GM12891 (cell line): ENCODE measurements at places on chromosomes 5 and 9.

- no peak for DNase-seq
Observed at GRCh38 chr9:21994556-21995005, at the start of gene CDKN2B-AS1. TSS of gene CDKN2B-AS1 (plus strand) at chr9:21994791.

DNA sequence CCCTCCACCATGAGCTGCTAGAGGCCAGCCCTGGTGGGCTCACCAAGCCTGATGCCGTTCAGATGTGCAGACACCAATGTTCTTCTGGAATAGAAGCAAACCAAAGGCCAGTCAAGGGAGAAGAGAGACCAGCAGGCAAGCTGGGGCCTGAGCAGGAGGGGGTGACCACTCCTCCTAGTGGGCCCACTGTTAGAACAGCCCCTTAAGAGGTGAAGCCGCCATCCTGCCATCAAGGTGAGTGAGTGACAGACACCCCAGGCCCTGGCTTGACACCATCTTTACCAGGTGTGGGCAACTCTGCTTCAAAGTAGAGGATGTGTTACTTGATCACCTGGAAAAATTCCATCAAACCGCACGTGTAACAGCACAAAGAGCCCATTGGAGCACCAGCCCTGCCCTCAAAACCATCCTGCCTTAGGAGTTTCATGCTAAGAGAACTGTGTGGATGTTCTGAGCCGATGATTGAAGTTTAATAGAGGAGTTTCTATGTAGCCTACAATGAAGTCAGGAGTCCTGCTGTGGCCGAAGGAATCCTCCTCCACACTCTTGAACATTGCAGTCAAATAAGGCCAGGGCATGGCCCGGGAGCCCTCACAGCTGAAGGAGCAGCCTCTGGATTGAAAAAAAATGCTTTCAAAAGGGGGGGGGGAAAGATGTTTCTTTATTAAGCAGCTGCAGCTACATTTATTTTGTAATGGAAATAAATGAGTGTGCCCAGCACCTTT is 20.8 kb downstream of the AMBP start:
- no peak for DNase-seq

DNA sequence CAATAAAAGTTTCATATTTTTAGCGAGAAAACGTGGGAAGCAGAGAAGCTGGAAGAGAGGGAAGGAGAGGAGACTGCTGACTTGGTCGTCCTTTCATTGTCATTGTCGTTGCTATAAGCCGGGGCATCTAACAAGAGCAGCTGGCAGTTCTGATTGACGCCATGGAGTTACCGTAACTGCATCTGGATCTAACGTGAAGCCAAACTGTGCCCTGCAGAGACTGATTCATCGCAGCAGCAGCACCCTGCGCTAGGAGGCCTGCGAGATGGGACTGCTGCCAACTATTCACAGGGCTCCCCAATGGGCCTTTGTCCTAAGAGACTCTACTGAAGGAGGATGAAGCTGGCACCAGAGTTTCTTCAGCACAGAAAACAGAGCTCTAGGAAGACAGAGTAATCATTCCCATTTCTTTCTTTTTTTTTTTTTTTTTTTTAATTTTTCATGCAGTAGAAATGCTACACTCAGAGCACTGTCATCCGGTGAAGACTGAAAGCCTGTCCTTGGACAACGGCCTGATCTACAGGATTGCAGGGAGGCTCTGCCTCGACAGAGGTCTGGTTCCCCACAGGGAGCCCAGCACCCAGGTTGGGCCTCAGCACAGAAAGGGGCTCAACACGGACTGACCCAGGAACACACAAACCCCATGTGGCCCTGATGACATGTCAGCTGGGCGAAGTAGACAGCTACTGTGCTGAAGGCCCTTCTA is 47.8 kb downstream of the RETREG1 start:
- DNase-seq, result no peak

DNA sequence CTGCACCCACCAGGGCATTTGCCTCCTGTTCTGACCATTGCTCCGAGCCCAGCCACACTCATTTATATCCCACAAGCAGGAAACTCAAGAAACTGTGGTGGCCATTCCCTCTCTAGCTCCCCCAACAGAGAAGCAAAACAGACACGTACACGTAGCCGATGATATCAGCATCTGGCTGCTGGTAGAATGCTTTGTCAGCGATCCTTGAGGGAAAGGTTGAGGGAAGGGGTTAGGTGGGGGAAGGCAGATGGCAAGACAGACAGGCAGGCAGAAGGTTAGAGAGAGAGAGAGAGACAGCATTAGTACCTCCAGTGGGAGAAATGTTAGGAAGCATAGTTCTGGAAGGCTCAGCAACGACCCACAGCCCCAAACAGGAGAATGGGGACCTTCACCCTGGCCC is 7.8 kb downstream of the HIGD2A start:
- DNase-seq, result no peak

DNA sequence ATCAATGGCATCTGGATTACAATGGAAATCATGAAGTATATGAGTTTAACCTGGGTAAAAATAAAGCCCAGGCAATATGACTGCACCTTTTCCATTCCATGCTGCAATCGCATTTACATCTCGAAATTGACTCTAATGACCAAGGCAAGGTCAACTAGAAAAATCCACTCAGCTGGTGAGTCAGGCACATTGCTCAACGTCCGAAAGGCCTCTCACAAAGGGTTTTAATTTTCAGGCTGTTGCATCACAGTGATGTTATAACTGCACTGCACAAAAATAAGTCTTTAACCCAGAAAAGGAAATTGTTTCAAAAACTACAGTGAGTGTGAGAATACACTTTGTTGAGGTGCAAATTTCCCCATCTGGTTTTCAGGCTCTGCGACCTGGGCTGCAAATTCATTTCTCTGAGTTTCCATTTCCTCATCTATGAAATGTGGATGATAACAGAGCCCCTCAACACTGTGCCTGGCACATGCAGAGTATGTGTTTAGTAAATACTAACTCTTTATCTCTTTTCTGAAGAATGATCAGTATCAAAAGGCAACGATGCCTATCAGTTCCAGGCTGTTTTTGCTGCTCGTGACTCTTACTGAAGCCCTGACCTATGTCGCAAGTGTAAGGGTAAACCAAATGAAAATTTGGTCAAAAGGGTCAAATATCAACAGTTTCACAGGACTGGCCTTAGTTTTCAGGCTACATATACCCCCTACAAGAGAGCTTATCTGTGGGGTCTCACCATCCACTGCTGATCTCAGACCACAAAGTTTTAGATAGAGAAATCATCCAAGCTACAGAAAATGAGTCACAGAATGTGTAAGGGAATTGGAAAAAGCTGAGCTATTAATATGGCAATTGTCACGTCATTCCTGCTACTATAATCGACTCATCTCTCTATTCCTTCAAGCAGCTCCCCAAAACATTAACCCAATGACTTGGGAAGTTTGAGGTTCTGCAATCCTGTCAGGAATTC is 4.1 kb downstream of the NFIL3 start:
- no peak for DNase-seq

GRCh38 chr9:34651876-34652601 is at the start of gene IL11RA:
TSS of gene IL11RA (plus strand) at chr9:34652185. CDS start at chr9:34655218, 3,033 bp downstream.
- DNase-seq, result no peak

DNA sequence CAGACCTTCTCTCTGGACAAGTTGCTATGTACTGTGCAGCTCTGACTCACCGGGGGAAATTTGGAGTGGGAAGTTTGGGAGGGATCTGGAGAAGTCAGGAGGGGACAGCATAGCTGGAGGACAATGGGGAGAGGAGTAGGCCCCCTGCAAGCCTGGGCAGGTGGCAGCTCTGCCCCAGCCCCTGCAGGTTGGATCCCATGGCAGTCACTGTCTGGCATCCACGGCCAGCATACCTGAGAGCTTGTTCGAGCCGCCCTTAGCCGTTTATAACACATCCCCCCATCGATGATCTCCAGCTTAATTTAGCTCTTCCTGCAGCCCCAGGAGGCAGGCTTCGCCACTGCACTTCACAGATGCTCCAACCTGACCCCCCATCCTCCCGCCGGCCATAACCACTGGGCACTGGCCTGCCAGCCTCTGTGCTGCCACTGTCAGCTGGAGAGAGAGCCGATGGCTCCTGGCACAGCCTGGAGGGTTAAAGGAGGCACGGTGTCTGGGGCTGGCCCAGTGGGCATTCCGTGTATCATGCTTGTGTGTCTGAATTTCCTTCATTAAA is 57.7 kb upstream of the RNU6ATAC start:
- DNase-seq, result no peak

GRCh38 chr9:104143550-104143910 is 49.4 kb downstream of the SMC2 start:
- DNase-seq, result no peak

- peak; percentile 60 for DNase-seq
Observed at GRCh38 chr9:122370869-122371755, at the start of gene PTGS1. TSS of gene PTGS1 (plus strand) at chr9:122371024. CDS start at chr9:122371085, 61 bp downstream.

DNA sequence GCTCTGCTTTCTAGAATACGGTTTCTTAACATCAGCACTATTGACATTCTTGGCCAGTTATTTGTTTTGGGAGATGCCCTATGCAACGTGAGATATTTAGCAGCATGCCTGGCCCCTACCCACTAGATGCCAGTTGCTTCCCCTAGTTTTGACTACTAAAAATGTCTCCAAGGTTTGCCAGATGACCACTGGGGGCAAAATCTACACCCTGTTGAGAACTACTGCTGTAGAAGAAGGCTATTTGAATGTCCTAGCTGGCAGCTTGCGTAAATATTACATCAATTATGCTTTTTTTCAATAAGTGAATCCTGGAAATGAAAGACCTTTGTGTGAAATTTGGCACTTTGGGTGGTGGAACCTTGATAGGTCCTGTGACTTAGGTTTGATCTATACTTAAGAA is 5.0 kb downstream of the NCBP1 start:
- DNase-seq, result no peak

DNA sequence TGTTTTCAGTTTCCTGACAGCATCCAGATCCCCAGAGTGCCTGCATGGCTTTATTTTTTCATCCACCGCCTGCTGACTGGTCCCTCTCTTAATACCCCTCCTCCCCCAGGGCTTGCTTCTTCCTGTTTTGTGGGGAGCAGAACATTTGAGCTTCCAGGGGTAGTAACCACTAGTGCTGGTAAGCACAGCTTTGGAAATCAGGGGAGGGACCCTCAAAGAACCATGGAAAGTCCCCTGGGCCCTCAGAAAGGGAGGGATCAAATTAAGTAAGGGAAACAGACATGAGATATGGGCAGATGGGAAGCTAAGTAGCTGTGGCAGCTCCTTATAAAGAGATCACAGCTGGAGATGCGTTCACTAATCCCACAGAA is 26.8 kb downstream of the GRIA1 start:
- no peak for DNase-seq

DNA sequence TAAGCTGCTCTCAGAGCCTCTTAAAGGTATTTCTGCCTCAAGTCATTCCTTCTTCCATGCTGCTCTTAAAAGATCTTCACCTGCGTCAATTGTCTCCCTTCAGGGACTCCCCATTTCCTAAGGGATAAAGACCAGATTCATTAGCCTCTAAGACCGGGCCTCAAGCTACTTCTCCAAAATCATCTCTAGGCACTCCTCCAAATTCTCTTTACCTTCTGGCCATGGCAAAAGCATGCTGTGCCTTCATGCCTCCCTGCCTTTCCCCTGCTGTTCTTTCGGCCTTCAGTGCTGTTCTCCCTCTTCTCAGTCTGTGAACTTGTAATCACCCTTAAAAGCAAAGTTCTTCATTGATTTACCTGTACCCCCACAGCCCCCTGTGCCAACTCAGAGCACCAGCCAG is 4.4 kb downstream of the TMOD1 start:
- DNase-seq, result no peak

- no peak for DNase-seq
Observed at GRCh38 chr9:13598738-13599137, 319.2 kb upstream of the MPDZ start.

- DNase-seq, result no peak
Observed at GRCh38 chr9:7305677-7306076, 493.9 kb downstream of the DMAC1 start.

- no peak for DNase-seq
Observed at GRCh38 chr9:135616619-135617537, 22.5 kb downstream of the GLT6D1 start.

- no peak for DNase-seq
Observed at GRCh38 chr5:154166901-154167791, 23.4 kb upstream of the GALNT10 start.

- no peak for DNase-seq
Observed at GRCh38 chr5:133790898-133791297, 177.5 kb downstream of the C5orf15 start.

DNA sequence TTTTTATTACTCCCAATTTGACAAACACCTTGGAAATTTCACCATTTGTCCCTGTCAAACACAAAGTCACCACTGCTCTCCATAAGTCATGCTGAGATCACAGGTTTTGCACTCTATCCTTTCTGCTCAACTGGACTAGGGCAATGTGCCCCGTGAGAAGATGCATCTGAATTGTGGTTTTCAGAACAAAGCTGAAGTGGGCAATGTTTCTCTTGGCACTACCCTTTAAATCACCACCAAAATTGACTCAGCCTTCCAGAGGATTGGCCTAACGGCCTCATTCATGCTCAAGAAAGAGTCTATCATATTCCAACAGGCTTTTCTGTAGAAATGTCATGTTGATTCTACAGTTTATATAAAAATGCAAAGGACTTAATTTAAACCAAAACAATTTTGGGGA is 81.0 kb upstream of the TRIO start:
- no peak for DNase-seq

DNA sequence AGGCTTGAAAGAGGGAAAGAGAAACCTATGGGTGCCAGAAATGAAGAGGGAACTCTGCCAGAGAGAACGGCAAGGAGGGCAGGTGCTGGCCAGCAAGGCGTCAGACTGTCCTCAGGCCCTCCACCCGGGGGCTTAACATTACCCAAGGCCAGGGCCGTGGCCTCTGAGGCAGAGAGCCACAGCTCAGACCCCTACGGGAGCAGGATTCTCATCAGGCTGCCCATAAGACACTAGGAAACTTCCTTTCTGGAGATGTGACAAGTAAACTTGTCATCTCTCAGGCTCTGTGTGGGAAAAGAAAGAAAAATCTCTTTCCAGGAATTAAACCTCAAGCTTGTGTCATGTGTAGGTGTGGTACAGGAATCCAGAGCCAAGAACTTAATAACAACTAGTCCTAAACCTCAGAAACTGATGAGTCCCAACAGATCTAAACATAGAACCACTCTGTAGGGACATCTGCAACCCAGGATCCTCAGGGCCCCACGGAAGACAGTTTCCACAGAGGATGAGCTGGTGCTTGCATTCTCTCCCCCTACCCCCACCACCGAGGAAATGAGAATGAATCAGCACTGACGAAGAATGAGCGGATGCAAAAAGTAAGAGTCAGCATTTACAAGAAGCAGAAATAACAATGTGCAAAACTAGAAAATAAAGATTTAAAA is 74.3 kb downstream of the DCP2 start:
- DNase-seq, result no peak

DNA sequence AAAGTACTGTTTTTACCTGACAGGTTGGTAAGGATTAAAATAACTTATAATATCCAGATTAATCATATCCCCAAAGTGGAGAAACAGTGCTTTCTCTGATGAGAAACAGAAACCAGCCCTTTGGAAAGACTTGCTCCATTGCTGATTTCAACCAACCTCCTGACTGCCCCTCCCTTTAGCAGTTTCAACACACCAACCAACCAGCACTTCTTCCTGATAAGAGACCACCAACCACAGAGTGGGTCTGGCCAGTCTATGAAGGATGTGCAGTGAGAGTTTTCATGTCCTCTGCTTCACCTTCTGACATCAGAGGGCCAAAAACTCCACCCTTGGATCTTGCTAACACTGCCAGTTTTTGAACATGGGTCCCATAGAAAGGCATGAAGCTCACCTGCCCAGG is 28.1 kb downstream of the RIGI start:
- DNase-seq, result no peak

- no peak for DNase-seq
Observed at GRCh38 chr5:152306386-152306785, 98.7 kb downstream of the NMUR2 start.
